ENCODE measurements at places on chromosomes 6 and 20.

DNA sequence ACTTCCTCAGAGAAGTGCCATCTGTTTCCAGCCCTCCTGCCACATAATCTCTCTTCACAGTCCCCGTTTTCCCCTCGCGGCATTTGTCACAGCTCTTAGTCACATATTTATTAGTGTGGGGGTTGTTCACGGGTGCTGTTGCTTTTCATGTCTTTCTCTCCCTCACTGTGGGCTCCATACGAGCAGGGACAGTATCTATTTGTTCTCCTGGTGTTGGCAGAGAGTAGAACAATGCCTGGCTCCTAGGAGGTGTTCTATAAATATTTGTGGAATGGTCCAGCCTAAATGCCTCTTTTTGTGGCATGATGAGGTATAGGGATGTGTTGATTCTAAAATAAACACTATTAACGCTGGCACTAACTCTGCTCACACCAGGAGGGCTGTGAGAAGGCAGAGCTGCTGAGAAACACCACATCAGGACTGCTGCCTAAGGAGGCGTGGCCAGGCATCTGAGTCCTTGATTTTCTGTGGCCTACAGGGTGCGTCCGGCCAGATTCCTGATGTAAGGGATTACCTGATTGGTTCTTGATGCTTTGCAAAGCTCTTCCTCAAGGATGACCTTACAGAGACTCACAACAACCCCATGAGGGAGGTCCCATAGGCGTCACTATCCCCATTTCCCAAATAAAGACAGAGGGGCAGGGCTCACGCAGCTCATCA is 219.8 kb upstream of the ARID1B start:
- peak; percentile 11 for DNase-seq

- no peak for DNase-seq
Observed at GRCh38 chr6:12342664-12343063, 52.5 kb downstream of the EDN1 start.

- DNase-seq, result no peak
Observed at GRCh38 chr6:105873211-105873704, 212.9 kb upstream of the PRDM1 start.

DNA sequence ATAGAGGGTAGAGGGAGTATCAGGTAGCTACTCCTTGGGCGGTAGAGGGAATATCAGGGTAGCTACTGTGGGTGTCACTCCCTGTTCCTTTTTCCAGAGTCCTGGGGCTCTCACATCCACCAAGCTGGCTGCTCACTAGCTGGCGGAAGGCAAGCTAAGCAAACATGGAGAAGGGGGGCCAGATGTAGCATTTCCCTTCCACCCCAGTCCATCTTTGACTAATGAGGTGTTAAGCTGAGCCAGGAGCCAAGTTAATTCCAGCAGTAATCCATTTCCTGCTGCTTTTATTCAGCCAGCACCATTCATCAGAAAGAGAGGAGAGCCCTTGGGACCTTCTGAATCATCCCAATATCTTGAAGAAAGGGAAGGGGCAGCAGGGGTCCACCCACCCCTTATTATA is 330.0 kb downstream of the ZFAND3 start:
- DNase-seq, result no peak

- no peak for DNase-seq
Observed at GRCh38 chr6:169288591-169288990, 34.9 kb upstream of the THBS2 start.

GRCh38 chr20:44714102-44714700 is 968 bp upstream of the CCN5 start:
- no peak for DNase-seq

- no peak for DNase-seq
Observed at GRCh38 chr6:134961366-134961765, 11.5 kb upstream of the ALDH8A1 start.

GRCh38 chr20:52975803-52976531 is 3.8 kb downstream of the TSHZ2 start:
- DNase-seq, result no peak

GRCh38 chr6:117550618-117551242 is 51.6 kb downstream of the GOPC start:
- no peak for DNase-seq

- DNase-seq, result no peak
Observed at GRCh38 chr20:62647521-62648317, 5.4 kb downstream of the SLCO4A1 start.

DNA sequence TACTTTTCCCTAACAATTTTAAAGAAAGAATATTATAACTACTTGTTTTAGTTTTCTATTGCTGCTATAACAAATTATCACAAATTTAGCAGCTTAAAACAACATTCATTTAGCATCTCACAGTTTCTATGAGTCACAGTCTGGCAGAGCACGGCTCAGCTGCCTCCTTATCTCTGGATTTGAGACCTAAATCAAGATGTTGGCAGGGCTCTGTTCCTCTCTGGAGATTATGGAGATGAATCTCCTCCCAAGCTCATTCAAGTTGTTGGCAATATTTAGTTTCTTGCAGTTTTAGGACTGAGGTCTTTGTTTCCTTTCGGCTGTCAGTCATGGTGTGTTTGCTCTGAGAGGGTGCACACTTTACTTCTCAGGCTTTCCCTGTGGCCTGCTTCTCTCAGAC is 1065.8 kb upstream of the EYS start:
- no peak for DNase-seq

GRCh38 chr20:58260006-58260405 is 31.6 kb upstream of the ANKRD60 start:
- DNase-seq, result no peak

DNA sequence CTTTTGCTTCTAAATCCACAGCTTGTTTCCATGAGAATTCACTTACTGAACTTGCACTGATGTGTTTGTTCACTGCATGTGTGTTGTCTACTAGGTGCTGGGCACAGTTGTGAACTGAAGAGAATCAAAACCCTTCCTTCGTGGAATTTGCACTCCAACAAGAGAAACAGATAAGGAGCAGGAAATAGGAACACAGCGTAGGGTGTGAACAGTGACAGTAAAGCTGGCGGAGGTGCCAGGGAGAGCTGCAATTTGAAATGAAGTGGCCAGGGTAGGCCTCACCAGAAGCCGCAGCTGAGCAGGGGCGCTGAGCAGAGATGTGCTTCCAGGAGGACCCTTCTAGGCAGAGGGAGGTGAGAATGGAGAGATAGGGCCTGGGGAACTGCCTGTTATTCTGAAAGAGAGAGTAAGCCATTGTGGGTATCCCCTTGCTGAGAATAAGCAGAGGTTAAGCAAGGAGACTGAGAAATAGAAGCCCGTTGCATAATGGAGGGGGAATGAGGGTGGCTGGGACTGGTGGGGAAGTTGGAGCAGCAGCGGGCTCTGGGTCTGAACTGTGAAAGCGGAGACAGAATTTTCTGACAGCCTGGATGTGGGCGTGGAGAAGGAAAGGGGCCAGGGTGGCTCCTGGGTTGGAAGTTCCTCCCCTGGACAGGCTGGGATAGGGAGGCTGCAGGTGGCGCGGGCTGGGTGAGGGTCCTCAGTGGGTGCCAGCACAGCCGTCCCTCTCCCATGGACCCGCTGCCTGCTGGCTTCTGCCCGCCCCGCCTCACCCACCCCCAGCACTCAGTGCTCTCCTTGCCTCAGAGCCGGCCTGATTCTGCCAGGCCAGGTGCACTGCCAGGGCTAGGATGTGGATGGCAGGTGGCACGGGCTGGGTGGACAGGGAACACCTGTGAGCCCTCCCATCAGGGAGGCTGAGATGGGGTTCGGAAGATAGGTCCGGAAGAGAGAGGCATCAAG is 114.7 kb upstream of the AFDN start:
- no peak for DNase-seq

- no peak for DNase-seq
Observed at GRCh38 chr6:37068356-37069270, 63.2 kb downstream of the FGD2 start.

DNA sequence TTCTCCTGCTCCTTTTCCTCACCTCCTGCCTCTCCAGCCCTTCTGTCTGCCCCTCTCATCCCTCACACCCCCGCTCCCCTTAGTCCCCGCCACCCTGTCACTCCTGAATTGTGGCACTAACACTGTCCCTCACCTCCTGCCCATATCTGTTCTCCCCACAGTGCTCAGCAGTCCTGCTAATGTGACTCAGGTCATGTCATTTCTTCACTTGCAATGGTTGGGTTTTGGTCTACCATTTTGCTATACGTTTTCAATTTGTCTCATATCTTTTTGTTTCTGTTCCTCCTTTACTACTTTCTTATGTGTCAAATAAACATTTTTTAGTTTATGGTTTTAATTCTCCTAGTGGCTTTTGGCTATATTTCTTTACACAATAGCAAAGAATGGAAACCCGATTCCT is 1.3 kb upstream of the HLA-B start:
- no peak for DNase-seq

- no peak for DNase-seq
Observed at GRCh38 chr6:144006736-144007477, 1.2 kb downstream of the PLAGL1 start.

GRCh38 chr6:36064770-36065396 is 37.3 kb downstream of the MAPK14 start:
- DNase-seq, result no peak

DNA sequence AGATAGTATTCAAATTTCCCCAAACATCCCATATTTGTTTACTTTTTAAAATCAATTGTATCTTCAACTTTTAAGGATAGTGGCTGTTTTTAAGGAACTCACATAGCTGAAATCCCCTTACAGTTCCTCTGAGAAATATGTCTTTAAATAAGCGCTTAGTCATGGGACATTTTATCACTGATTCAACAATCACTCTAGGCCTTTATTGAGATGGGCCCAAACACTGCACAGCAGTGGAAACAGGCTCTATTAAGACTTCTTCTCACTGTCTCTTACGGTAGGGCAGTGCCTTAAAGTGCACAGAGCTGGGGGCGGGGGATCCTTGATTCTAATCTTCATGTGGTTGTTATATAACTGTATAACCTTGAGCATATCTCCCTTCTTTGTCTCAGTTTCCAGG is 59.8 kb upstream of the RREB1 start:
- no peak for DNase-seq

DNA sequence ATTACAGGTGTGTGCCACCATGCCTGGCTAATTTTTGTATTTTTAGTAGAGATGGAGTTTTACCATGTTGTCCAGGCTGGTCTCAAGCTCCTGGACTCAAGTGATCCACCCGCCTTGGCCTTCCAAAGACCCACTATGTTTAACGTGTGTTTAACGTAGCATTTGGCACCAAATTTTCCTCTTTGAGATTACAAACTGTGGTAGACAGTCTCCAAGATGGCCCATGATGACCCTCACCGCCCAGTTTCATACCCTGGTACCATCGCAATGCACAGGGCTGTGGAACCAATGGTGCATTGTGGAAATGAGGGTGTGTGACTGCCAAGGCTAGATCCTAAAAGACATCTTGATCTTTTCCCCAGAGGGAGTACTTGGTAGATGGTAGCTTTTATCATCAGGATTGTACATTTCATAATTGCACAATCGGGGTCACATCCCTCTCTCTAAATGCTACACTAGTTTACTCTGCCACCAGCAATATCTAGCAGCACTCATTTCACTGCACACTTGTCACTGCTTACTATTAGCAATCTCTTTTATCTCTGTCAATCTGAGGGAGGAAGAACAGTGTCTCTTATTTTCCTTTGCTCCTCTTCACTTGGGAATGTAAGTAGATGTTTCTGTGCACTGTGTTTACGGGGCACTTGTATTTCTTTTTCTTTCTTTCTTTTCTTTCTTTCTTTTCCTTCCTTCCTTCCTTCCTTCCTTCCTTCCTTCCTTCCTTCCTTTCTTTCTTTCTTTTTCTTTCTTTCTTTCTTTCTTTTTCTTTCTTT is 96.9 kb downstream of the NOL4L start:
- DNase-seq, result no peak

GRCh38 chr6:82006027-82006738 is 241.4 kb downstream of the IBTK start:
- DNase-seq, result peak; percentile 4

- no peak for DNase-seq
Observed at GRCh38 chr6:34855463-34855862, 32.4 kb downstream of the TAF11 start.

GRCh38 chr6:126188279-126188909 is 151.5 kb upstream of the CENPW start:
- DNase-seq, result no peak

DNA sequence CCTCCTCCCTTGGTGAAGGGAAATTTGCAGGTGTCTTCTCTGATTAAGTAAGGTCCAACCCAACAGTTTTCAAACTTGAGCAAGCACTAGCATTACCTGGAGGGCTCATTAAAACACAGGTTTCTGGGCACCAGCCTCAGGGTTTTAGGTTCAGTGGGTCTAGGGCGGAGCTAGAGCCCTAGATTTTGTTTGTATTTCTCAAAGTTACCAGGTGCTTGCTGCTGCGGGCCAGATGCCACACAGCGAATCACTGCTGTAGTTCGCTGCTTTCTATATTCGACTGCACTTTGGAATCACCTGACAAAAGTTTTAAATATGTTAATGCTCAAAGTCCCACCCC is 869 bp downstream of the COL21A1 start:
- DNase-seq, result no peak

GRCh38 chr20:50034567-50035180 is 51.9 kb downstream of the SNAI1 start:
- DNase-seq, result no peak

GRCh38 chr6:37171201-37171969 is 1.4 kb downstream of the PIM1 start:
- DNase-seq, result no peak

GRCh38 chr6:95286874-95287273 is 290.5 kb upstream of the MANEA start:
- no peak for DNase-seq

- DNase-seq, result no peak
Observed at GRCh38 chr6:43791745-43792422, 21.9 kb downstream of the VEGFA start.

- DNase-seq, result peak; percentile 23
Observed at GRCh38 chr6:149862922-149863697, 1.0 kb downstream of the LRP11 start.

DNA sequence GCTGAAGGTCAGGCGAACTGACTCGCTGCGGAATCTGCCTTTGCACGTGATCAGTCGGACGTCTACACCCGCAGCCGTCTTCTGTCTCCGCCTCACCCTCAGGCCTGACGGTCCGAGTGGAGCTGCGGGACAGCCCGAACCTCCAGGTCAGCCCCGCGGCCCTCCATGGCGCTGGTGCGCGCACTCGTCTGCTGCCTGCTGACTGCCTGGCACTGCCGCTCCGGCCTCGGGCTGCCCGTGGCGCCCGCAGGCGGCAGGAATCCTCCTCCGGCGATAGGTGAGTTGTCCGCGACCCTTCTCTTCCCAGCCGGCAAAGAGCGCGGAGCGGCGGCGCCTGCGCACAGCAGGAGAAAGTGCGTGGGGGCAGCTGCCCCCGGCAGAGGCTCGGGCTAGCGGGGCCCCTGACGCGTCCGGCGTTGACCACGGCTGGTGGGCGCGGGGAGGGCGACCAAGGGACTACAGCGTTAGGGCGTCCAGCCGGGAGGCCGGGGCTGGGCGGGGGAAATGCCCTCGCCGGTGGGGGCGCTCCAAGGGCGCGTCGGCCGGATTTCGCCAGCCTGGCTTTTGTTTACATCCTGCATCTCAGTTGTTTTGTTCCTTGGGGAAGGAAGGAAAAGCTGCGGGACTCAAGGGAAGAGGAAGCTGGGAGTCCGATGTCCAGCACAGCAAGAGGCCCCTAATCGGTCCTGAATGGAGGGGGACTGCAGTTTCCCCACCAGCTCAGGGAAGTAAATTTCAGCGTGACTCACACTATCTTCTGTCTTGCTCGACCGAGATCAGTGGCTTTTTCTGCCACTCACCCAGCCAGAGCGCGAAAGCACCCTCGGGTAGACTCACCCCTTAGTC is at the start of gene SMPDL3A:
SMPDL3A (plus strand) TSS at position 77 of the 846 bp plus-strand sequence; CDS start at position 166, 89 bp downstream.
- peak; percentile 6 for DNase-seq
